ENCODE measurements at places on chromosomes 2 and 18. TPM values are rescaled to one million over a fixed set of nuclear protein-coding genes. Genes with fewer than 3 reads are reported as not detected.
A peak's percentile ranks its signal among the peaks of the same experiment; 100 is the strongest.

- DNase-seq: no peak
These were observed 96.4 kb downstream of the COLEC12 start for GRCh38 chr18:404061-404636.

DNA sequence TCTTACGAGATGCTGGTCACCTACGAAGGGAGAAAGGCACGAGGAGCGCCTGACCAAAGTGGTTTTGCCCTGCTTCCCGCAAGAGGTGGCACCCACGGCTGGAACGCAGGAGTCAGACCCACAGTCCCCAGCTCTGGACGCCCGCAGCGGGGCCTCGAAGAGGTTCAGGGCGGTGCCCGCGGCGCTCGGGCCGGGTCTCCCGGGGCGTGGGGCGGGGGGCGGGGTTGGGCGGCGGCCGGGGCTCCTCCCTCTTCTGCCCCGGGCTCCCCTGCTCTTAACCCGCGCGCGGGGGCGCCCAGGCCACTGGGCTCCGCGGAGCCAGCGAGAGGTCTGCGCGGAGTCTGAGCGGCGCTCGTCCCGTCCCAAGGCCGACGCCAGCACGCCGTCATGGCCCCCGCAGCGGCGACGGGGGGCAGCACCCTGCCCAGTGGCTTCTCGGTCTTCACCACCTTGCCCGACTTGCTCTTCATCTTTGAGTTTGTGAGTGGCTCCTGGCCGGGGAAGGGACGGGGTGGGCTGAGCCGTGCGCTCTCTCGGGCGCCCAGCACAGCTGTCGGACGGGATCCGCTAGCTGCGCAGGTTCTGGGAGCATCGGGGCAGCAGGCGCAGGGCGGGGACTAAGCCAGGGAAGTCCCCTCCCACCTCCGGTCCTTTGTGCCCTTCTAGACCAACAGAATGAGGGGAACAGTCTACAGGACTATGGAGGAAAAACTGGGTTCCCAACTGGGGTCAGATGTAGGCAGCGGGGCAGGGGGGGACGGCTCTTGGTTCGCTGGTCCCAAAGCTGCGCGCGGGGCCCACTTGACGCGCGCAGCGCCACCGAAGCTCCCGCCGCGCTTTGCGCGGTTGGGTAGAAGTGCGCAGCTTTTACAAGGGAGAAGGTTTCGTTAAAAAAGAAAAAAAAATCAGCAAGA is at the start of gene MAL:
Gene MAL (plus strand): TSS at position 303 of the 914 bp plus-strand sequence. CDS start 85 bp downstream, at position 388.
- peak; percentile 45 for DNase-seq

DNA sequence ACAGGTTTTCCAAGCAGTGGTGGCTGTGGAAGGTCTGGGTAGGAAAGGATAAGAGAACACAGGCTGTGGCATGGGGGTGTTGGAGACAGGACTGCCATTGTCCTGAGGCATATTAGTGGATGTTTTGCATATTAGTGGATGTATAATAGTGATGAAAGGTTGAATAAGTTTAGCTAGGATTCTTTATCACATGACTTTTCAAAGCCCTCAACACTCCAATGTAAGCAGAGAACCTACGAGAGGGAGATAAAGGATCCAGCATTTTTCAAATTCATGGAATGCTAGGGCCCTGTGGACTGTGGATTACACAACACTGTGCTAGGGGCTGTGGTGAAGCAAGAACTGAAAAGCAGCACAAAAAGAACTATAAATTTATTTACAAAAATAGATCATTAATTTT is 63.2 kb downstream of the POLE4 start:
- DNase-seq: no peak

- no peak for DNase-seq
These were observed 117.4 kb upstream of the SH3BP4 start for GRCh38 chr2:234834228-234834923.

GRCh38 chr2:216792222-216793021 is 67.4 kb downstream of the TNP1 start:
- DNase-seq: no peak

GRCh38 chr2:6968319-6969100 is 51.3 kb downstream of the RNF144A start:
- DNase-seq: no peak

DNA sequence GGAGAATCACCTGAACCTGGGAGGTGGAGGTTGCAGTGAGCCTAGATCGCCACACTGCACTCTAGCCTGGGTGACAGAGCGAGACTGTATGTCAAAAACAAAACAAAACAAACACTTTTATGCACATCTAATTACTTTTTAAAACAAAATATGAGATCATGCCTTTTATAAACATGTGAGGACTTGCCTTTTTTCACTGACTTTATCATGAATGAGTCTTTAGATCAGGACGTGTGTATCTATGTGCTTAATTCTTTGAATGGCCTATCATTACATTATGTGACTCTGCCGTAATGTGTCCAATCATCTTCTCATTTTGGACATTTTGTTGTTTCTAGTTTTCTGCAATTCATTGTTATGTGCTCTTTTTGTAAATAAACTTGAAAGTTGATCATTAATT is 58.7 kb downstream of the FAM117B start:
- no peak for DNase-seq

DNA sequence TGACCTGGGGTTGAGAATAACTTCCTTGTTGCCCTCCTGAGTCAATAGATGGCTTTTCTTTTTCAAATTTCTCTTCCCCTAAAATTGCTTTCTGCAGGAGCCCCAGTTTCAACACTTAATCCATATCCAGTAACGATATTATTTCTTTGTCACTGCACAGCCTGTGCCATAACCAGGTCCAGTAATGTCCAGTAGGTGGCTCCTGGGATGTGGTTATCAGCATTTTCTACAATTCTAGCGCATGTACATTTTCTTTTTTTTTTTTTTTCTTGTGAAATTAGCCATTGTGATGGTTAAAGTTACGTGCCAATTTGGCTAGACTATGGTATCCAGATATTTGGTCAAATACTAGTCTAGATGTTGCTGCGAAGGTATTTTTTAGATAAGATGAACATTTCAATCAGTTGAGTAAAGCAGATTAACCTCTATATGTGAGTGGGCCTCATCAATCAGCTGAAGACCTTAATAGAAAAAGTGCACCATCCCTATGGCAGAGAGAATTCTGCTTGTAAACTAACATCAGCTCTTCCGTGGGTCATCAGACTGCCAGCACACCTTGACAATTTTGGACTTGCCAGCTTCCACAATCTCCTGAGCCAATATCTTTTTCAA is 72.9 kb upstream of the SCG2 start:
- DNase-seq: peak; percentile 69

DNA sequence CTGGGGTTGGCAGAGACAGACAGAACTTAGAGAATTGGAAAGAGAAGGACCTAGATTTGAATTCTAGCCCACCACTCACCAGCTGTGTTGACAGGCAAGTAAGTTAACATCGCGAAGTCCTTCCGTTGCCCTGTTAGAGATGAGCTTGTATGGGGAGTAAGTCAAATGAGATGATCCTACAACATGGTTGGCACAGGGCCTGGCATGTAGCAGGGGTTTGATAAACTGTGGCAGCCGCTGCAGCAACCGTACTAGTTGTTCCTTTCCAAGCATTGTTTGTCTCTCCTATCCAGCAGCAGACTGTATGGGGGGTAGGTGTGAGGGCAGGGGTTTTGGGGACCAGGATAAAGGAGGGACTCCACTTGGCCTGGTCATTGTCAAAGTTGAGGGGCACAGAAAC is 16.0 kb downstream of the TET3 start:
- no peak for DNase-seq

- no peak for DNase-seq
These were observed 363.6 kb downstream of the ZNF521 start for GRCh38 chr18:24988253-24988840.

GRCh38 chr2:204027091-204027490 is 90.5 kb downstream of the ICOS start:
- DNase-seq: no peak

DNA sequence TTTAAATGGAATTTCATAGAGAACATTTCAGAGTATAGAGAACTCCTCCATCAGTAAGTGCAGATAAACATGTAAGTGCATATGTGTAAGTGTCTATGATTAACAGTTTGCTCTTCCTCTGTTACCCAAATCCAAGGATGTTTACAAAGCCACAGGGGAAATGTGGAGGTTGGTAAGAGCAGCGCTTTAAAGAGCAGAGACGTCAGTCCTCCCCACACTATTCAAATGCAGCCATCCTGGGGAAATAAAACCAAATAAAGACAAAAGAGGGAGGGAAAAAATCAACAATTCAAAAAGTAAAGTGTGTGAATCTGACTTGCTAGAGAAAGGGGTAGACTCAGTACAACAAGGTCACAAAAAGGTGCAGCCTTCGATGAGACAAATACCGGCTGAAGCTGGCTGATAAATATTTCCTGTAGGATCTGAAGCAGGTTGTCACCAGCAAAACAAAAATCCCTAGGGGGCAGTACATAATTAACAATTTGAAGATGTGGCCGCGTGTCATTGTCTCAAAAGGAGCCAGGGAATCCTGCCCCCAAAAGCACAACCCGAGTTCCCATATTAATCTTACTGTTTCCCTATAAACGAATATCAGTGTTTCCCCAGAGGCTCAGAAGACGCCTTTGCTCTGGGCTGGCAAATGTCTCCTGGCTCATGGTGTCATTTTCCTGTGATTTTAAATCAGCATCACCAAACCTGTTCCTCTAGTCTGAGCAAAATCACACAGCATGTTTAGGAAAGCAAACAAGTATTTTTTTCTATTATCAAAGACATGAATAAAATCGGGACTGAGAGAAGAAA is 216.5 kb downstream of the CDCA7 start:
- peak; percentile 34 for DNase-seq

DNA sequence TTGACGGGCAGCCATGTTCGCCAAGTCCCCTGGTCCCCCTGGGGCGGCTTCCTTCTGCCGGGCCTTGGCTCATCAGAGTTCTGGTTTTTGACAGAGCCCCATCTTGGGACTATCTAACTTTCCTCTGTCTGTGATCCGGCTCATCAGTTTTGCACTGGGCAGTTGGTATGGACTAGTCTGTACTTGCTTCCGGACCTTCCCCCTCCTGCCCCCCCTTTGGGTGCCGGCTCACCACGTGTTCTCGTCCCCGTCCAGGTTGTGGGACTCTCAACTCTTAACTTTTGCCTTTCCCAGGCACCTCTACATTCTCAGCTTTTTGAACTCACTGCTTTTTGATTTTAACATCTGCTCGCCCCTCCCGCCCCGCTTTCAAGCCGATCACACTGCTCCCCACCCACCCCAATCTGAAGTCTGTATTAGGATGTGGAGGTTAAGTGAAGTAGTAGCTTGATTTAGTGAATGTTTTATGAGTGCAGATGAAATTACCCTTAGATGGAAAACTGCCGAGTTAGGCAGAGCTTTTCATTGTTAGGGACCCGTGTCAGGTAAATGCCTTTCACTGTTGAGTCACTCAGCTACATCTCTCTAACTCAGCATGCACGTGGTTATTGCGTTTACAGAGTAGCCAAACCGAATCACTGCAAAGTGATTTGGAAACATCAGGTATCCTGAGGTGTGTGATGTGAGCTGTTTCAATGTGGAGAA is 874 bp downstream of the WDR43 start:
- peak; percentile 33 for DNase-seq

- peak; percentile 34 for DNase-seq
These were observed 170.6 kb downstream of the DLGAP1 start for GRCh38 chr18:4284528-4284927.

GRCh38 chr2:103738606-103739005 is 976.8 kb downstream of the TMEM182 start:
- DNase-seq: no peak

GRCh38 chr2:212863185-212863588 is 288.2 kb downstream of the IKZF2 start:
- peak; percentile 16 for DNase-seq

DNA sequence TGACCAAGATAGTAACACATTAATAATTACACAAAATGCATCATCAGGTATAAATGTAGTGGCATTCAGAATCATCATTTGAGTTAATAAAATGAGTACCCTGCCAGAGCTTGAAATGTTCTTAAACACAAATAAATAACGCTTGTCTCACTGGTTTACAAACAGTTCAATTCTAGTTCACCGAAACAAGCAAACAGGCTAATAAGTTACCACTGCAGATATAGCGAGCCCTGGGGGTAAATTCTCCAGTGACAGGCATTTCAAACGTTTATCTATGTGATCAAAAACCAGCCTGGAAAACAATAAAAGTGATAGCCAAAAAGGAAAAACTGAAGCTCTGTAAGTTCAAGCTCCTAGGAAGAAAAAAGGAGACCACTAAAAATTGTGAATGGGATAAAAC is 152.6 kb downstream of the THADA start:
- no peak for DNase-seq

DNA sequence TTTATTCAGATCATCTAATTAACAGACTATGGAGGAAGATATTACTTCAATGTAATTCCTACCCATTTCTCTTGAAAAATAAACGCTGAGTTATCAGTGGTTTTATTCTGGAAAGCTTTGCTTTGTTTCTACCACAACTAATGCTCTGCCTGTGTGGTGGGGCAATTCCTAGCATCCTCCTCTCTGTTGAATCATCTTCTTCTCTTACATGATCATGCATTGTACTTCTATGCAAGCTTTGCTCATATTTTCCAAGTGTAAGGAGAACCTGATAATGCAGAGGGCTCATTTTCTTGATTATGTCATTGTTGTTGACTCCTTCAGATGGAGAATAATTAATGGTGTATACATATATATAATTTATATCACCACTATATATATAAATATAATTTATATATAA is 46.7 kb downstream of the CCDC195 start:
- no peak for DNase-seq

DNA sequence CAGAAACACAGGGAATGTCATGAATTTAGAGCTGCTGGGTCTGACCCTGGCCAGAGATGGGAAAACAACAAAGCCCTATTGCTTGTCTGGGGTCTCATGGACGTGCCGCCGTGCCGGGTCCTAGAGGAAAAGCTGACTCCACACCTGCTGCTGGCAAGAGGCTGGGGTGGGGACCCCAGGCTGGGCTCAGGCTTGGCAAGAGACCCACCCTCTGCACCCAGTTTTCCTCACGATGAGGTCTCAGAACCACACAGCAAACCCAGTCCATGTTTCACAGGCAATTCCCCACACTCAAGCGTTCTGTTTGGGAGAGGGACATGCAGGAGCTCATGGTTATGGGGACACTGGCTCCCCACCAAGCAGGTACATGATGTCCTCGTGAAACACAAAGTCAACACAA is 367.3 kb upstream of the SALL3 start:
- no peak for DNase-seq

GRCh38 chr2:129436809-129437208 is 542.7 kb upstream of the RAB6C start:
- no peak for DNase-seq

SLC9A4 gene
- 0.12 TPM for total RNA-seq

RUFY4 gene
- total RNA-seq: 0.21 TPM

AOX1 gene
- 0.45 TPM for total RNA-seq

RAB12 gene
- 49.5 TPM for total RNA-seq

ITPRID2 gene
- total RNA-seq: 411 TPM

SNTG2 gene
- total RNA-seq: not detected

COL4A4 gene
- total RNA-seq: 19.4 TPM

STARD6 gene
- total RNA-seq: not detected

PIEZO2 gene
- total RNA-seq: 0.91 TPM

Data from Calu3 (cell line).